Left renal pelvis (tissue), 4 donors: ENCODE measurements at places on chromosomes 7 and 10. TPM values are rescaled to one million over a fixed set of nuclear protein-coding genes. Genes with fewer than 3 reads are reported as not detected.

Gene EPHA1
- polyA plus RNA-seq, result 4.1 TPM

Gene ELMO1
- 10.7 TPM for polyA plus RNA-seq

Gene EPDR1
- polyA plus RNA-seq, result 13.1 TPM

Gene NXPH1
- 0.22 TPM for polyA plus RNA-seq

Gene GPR141
- 0.22 TPM for polyA plus RNA-seq

Gene TASOR2
- polyA plus RNA-seq, result 35.4 TPM

Gene LRRC61
- 13.0 TPM for polyA plus RNA-seq

Gene ADIRF
- polyA plus RNA-seq, result 44.9 TPM

Gene DYDC2
- 1.3 TPM for polyA plus RNA-seq

Gene CLDN12
- 34.3 TPM for polyA plus RNA-seq

Gene PIK3AP1
- 5.2 TPM for polyA plus RNA-seq

Gene GRID1
- polyA plus RNA-seq, result 1.9 TPM

Gene GNA12
- polyA plus RNA-seq, result 41.1 TPM

Gene TFPI2
- 7.8 TPM for polyA plus RNA-seq

Gene NKX2-3
- not detected for polyA plus RNA-seq

Gene CSGALNACT2
- 20.3 TPM for polyA plus RNA-seq

Gene HOXA1
- polyA plus RNA-seq, result 2.6 TPM

Gene ANKRD16
- 13.7 TPM for polyA plus RNA-seq

Gene NCOA4
- 191 TPM for polyA plus RNA-seq

Gene THSD7A
- 39.1 TPM for polyA plus RNA-seq

Gene WEE2
- polyA plus RNA-seq, result 0.19 TPM

Gene SAMD9L
- 3.9 TPM for polyA plus RNA-seq

Gene GPNMB
- 37.9 TPM for polyA plus RNA-seq

Gene BEND7
- 28.3 TPM for polyA plus RNA-seq

Gene BHLHA15
- not detected for polyA plus RNA-seq

Gene TFAM
- 73.7 TPM for polyA plus RNA-seq

Gene CYP3A4
- 0.17 TPM for polyA plus RNA-seq

Gene CLRN3
- 19.7 TPM for polyA plus RNA-seq

Gene LOXL4
- 4.3 TPM for polyA plus RNA-seq

Gene EGFR
- polyA plus RNA-seq, result 31.1 TPM

Gene ODAD2
- 0.89 TPM for polyA plus RNA-seq

Gene GJD4
- not detected for polyA plus RNA-seq

Gene HILPDA
- polyA plus RNA-seq, result 18.4 TPM

Gene KLLN
- 0.48 TPM for polyA plus RNA-seq

Gene HEPACAM2
- 5.1 TPM for polyA plus RNA-seq

Gene KCNH2
- polyA plus RNA-seq, result 17.5 TPM

Gene PRSS37
- polyA plus RNA-seq, result 0.40 TPM

Gene SLC26A3
- 0.24 TPM for polyA plus RNA-seq

Gene VGF
- not detected for polyA plus RNA-seq

Gene GPC2
- polyA plus RNA-seq, result 6.4 TPM

Gene MACROH2A2
- 39.8 TPM for polyA plus RNA-seq

Gene UTF1
- polyA plus RNA-seq, result 0.12 TPM

Gene GIMAP7
- polyA plus RNA-seq, result 17.5 TPM

Gene SPDYE2
- polyA plus RNA-seq, result 10.7 TPM

Gene GDF10
- 1.1 TPM for polyA plus RNA-seq

Gene FFAR4
- not detected for polyA plus RNA-seq

Gene ZNF138
- 22.4 TPM for polyA plus RNA-seq

Gene PDZD7
- polyA plus RNA-seq, result 2.9 TPM

Gene HOXA11
- polyA plus RNA-seq, result 32.3 TPM
